ENCODE measurements at places on chromosomes 2 and 18. TPM values are rescaled to one million over a fixed set of nuclear protein-coding genes. Genes with fewer than 3 reads are reported as not detected.

Gene NR4A2
- total RNA-seq, result 0.33 TPM

Gene CFLAR
- 107 TPM for total RNA-seq

Gene UNC80
- not detected for total RNA-seq

Gene GPBAR1
- total RNA-seq, result not detected

Gene XRCC5
- 205 TPM for total RNA-seq

Gene MYL12B
- 307 TPM for total RNA-seq

Gene KATNAL2
- 9.6 TPM for total RNA-seq

Gene EML6
- 0.66 TPM for total RNA-seq

Gene C1QL2
- total RNA-seq, result not detected

Gene KIAA2012
- total RNA-seq, result 0.17 TPM
